ENCODE measurements at places on chromosomes 7 and 10.

- DNase-seq, result peak; percentile 59
Observed at GRCh38 chr10:48526846-48527505, 77.9 kb downstream of the ARHGAP22 start.

DNA sequence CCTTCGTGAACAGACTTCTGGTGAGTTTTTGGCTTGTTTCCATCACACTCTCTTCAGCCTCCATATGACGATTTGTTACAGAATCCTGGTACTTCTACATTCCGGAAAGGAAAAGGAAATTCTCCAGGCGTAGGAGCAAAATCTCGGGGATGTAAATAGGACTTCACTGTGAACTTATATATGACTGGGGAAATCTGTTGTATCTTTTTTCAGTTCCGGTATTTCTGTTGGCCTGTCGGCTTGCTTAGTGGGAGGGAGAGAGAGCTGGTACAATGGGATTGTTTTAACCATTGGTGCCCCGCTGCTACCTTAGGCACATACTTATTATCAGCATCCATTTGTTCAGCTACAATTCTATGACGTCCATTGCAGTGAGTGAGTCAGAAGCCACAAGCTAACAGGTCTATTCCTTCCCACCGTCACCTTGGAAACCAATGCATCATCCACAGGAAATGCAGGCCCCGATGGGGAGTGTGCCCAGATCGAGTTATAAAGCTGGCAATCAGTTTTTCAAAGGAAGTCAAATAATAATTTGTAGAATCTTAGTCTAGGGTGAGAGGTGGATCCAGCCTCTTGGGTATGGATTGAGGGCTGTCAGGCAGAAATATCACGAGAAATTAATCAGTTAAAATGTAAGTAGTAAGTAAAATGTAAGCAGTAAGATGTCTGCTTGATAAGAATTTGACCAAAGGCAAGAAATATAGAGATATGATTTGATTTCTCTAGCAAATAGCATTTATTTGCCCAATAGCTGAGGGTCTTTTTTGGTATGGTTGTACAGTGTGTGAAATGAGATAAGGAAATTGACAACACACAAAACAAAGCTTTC is 92.0 kb upstream of the MKLN1 start:
- DNase-seq, result peak; percentile 98

GRCh38 chr7:120873401-120873800 is 15.5 kb upstream of the TSPAN12 start:
- DNase-seq, result peak; percentile 12

DNA sequence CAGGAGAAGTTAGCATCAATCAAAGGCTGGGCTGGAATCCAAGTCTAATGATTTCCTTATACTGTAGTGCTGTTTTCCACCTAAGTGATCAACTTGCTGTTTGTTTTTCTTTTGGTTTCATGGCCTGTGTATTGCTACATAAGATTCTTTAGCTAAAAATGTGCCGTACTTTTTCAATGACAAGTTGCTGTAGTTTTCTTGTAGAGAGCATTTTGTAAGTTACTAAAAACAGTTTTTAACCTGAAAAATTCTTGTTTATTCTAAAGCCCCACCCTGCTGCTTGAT is 1.3 kb downstream of the HELLS start:
- peak; percentile 18 for DNase-seq

GRCh38 chr7:110296321-110296720 is 794.6 kb upstream of the LRRN3 start:
- DNase-seq, result no peak

DNA sequence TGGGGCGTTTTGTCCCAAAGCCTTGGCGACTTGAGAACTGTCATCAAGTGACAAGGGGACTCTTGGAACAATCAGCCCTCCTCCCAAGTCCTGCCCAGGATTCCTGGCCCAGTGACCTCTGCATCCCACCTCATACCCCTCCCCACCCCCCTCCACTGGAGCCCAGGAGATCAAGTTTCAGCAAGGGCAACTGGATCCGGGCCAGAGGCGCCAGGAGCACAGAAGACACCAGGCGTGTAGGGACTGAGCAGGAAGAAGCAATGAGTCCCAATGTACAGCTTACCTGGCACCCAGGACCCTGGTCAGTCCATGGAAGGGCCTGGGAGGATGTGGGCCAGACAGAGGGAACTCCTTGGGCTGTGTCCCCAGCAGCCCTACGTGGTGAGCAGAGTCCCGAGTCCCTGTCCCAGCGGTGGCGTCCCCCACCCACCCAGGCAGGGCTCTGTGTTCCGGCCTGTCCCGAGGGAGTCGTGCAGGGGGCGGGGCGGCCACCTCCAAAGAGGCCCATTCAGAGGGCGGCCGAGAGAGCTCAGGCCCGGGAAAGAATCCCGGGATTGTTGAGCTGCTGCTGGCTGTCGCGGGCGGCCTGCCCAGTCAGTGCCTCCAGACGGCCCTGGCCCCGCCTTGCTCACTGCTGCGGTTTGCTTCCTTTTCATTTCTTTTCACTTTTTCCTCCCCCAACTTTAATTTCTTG is 254.1 kb downstream of the TNS3 start:
- peak; percentile 84 for DNase-seq

DNA sequence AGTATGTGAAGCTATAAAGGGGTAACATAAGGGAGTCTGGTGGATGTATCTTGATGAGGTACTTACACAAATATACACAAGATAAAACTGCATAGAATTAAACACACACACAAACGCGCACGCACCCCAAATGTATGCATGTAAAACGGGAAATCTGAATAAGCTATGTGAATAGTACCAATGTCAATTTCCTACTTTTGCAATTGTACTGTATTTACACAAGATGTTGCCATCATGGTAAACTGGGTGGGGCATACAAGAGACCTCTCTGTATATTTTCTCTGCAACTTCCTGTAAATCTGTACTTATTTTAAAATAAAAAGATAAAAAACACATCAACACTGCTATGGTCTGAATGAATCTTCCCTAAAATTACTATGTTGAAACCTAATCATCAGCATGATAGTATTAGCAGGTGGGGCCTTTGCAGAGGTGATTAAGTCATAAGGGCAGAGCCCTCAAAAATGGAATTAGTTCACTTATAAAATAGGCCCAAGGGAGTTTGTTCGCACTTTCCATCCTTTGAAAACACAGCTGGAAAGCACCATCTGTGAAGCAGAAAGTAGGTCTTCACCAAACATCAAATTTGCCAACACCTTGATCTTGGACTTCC is 30.1 kb downstream of the TPK1 start:
- DNase-seq, result no peak

DNA sequence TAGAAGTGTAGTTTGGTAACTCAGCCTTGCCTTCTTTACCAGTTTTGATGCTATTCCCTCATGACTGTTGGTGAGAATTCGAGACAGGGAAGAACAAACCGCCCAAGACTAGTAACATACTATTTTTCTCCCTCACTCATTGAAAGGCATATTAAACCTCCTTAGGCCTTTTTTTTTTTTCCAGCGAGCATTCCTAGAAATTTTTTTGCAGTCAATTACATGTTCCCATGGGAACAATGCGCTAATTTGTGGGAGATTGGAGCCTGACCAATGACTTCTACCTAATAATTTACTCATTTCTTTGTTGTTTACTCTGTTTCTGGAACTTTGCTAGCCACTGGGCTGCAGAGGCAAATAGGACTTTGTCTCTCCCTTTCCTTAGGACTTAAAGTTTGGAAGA is 6.0 kb downstream of the VPS50 start:
- DNase-seq, result no peak

DNA sequence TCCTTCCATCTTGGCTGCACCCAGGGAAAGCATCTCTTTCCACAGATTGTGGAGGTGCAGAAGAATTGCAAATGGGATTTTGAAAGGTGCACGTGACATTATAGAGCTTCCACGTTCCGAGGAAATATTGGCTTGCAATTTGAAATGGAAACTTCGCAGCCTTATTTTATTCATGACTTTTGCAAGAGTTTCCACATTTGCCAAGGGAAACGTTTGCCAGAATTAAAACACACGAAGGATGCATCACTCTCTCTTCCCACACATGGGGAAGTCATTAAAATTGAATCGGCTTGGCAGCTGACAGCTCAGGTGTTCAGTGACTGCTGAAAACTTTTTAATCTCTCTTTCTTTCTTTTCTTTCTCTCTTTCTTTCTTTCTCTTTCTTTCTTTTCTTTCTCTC is 475.4 kb upstream of the IGFBP3 start:
- DNase-seq, result no peak

- DNase-seq, result no peak
Observed at GRCh38 chr7:140509789-140510188, 30.5 kb upstream of the MKRN1 start.

- DNase-seq, result no peak
Observed at GRCh38 chr7:76515999-76516443, 5.7 kb downstream of the UPK3B start.

DNA sequence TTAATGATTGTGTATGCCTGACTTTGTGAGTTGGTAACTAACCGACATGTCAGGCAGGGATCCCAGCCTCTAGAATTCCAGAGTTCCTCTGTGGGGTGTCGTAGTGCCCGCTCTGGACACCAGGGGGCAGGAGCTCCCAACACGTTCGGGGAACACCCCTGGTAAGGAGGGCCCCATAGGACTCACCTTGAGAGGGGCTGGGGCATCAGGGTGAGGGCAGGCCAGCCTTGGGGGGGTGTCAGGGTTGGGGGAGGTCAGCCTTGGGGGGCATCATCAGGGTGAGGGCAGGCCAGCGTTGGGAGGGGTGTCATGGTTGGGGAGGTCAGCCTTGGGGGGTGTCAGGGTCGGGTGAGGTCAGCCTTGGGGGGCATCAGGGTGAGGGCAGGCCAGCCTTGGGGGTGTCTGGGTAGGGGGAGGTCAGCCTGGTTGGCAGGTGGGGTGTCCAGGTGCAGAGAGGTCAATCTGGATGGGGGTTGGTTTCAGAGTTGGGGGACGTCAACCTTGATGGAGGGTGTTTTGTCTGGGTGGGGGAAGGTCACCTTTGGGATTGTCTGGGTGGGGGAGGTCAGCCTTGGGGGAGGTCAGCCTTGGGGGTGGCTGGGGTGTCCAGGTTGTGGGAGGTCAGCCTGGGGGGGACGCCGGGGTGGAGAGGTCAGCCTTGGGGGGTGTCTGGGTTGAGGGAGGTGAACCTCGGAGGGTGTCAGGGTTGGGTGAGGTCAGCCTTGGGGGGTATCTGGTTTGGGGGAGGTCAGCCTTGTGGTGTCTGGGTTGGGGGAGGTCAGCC is 45.6 kb upstream of the SUN1 start:
- DNase-seq, result peak; percentile 63

Measured in fibroblast of lung (primary cell).